ENCODE measurements at places on chromosomes 4 and X. TPM values are rescaled to one million over a fixed set of nuclear protein-coding genes. Genes with fewer than 3 reads are reported as not detected.

DNA sequence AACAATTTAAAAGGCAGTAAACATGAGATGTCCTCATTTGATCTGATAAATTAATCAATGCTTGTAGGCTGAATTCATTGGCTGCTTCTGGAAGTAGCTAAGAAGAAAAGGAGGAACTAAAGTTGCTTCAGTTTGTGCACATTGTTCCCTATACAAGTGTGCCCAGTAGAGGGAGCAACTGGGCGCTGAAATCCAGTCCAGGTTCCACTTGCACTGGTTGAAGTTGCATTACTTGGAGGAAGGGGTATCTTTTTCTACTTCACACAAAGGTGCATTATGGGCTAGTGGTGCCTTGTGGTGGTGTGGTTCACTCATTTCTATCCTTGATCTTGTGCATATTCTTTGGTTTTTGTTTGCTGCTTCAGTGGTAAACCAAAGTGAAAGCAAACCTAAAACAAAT lies 67.9 kb upstream of the SOX3 start:
- H3K4me1 ChIP-seq: no peaks in the 10 kb centered on the region
- H3K27ac ChIP-seq: no peak overlapping the region
- no peak for DNase-seq
- no peaks in the 10 kb centered on the region for H3K27me3 ChIP-seq
- no peaks in the 10 kb centered on the region for H3K36me3 ChIP-seq

DNA sequence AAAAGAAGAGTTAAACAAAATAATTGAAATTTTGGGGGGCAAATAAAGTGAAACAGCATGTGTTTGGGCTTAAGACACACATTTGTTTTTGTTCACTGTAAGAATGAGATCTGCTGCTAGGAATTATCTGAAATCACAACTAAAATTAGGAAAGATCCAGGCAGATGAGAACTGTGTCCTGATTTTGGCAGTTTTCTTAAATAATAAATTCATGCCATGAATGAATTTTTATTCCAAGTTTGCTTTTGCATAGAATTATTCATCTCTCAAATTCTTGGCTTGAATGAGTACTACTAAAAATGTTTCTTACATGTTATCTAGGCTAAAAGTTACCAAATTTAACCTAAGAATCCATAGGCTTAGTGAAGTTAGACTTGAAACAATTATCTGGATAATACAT lies 321.7 kb downstream of the ANK2 start:
- H3K36me3 ChIP-seq: no peaks in the 10 kb centered on the region
- H3K4me3 ChIP-seq: no peak overlapping the region
- DNase-seq: no peak
- H3K27ac ChIP-seq: no peak overlapping the region

- no peaks in the 10 kb centered on the region for H3K36me3 ChIP-seq
- no peak for DNase-seq
- no peak overlapping the region for H3K27ac ChIP-seq
Observed at GRCh38 chr4:7031558-7032449, 11.4 kb upstream of the TADA2B start.

- H3K36me3 ChIP-seq: no peaks in the 10 kb centered on the region
- no peaks in the 10 kb centered on the region for H3K4me1 ChIP-seq
- H3K27me3 ChIP-seq: no peaks in the 10 kb centered on the region
Observed at GRCh38 chr4:174292473-174292872, 8.8 kb downstream of the CEP44 start.

- H3K4me3 ChIP-seq: no peak overlapping the region
- H3K27me3 ChIP-seq: no peaks in the 10 kb centered on the region
- no peaks in the 10 kb centered on the region for H3K4me1 ChIP-seq
- DNase-seq: no peak
- no peaks in the 10 kb centered on the region for H3K36me3 ChIP-seq
Observed at GRCh38 chr4:120731561-120731960, 191.0 kb downstream of the PRDM5 start.

DNA sequence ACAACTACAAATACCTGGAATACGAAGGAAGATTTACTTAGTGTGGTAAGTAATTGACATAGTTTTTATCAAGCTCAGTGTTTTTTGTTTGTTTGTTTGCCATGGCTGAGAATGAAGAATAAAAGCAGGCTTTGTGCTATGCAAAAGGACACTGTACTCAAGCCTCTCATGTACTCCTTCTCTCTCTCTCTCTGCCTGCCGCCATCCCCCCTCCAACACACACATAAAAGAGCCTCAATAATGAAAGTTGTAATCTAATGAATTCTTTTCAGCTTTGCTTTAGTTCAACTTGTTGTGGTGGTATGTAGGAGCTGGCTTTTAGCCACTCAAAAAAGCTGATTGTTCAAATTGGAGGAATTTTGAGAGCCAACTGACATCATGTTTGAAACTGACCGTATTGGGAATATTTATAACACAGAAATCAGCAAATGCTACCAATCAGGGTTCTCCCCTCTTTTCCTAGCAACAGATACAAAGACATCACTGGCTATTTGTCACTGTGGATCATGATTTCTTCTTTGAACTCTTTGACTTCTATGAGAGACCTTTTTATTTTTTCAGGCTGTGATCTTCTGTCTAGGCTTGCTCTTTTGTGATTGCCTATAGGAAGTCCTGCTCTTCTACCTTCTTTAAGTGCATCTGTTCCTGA lies 1148.8 kb downstream of the RAPGEF2 start:
- no peaks in the 10 kb centered on the region for H3K27me3 ChIP-seq
- no peaks in the 10 kb centered on the region for H3K4me1 ChIP-seq
- H3K36me3 ChIP-seq: no peaks in the 10 kb centered on the region
- no peak overlapping the region for H3K27ac ChIP-seq

DNA sequence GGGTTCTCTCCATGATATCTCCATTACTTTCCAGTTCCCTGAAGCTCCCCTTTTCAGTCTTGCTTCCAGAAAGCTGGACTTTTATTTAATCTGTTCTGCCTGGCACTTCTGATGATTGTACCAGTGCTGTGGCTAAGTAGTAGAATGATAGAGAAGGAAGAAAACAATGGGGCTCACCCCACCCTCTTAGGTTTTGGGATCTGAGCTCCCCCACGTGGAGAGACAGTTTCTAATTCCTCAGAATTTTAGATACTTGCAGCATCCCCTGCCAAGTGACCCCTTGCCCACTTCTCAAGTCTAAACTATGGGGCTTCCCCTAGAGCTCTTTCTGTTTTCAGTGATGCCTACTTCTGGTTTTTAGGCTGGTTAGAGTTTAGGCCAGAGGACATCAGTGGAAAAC lies 73.9 kb downstream of the GC start:
- no peaks in the 10 kb centered on the region for H3K36me3 ChIP-seq
- no peak for DNase-seq
- H3K27ac ChIP-seq: no peak overlapping the region
- no peaks in the 10 kb centered on the region for H3K27me3 ChIP-seq
- H3K4me3 ChIP-seq: no peak overlapping the region
- H3K4me1 ChIP-seq: no peaks in the 10 kb centered on the region

GRCh38 chrX:20654596-20655106 lies 387.9 kb upstream of the RPS6KA3 start:
- no peaks in the 10 kb centered on the region for H3K27me3 ChIP-seq
- DNase-seq: no peak
- no peak overlapping the region for H3K4me3 ChIP-seq
- H3K27ac ChIP-seq: no peak overlapping the region
- H3K36me3 ChIP-seq: no peaks in the 10 kb centered on the region
- no peaks in the 10 kb centered on the region for H3K4me1 ChIP-seq

DNA sequence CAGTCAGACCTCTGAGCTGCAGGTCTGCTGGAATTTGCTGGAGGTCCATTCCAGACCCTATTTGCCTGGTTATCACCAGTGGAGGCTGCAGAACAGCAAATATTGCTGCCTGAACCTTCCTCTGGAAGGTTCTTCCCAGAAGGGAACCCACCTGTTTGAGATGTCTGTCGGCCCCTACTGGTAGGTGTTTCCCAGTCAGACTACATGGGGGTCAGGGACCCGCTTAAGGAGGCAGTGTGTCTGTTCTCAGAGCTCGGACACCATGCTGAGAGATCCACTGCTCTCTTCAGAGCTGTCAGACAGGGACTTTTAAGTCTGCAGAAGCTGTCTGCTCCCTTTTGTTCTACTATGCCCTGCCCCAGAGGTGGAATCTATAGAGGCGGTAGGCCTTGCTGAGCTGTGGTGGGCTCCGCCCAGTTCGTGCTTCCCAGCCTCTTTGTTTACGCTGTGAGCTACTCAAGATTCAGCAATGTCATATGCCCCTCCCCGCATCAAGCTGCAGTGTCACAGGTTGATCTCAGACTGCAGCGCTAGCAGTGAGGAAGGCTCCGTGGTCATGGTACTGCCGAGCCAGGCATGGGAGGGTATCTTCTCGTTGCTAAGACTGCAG lies 44.1 kb upstream of the KDR start:
- H3K27ac ChIP-seq: no peak overlapping the region
- no peak for DNase-seq
- no peaks in the 10 kb centered on the region for H3K4me1 ChIP-seq
- no peak overlapping the region for H3K4me3 ChIP-seq

GRCh38 chr4:141391771-141392170 lies 171.1 kb downstream of the ZNF330 start:
- no peak overlapping the region for H3K4me3 ChIP-seq
- no peaks in the 10 kb centered on the region for H3K36me3 ChIP-seq
- no peaks in the 10 kb centered on the region for H3K27me3 ChIP-seq

GRCh38 chr4:9611101-9611500 lies 166.9 kb downstream of the DEFB131A start:
- H3K4me3 ChIP-seq: no peak overlapping the region
- no peak for DNase-seq
- no peaks in the 10 kb centered on the region for H3K36me3 ChIP-seq
- no peak overlapping the region for H3K27ac ChIP-seq
- H3K4me1 ChIP-seq: no peaks in the 10 kb centered on the region
- H3K27me3 ChIP-seq: no peaks in the 10 kb centered on the region

DNA sequence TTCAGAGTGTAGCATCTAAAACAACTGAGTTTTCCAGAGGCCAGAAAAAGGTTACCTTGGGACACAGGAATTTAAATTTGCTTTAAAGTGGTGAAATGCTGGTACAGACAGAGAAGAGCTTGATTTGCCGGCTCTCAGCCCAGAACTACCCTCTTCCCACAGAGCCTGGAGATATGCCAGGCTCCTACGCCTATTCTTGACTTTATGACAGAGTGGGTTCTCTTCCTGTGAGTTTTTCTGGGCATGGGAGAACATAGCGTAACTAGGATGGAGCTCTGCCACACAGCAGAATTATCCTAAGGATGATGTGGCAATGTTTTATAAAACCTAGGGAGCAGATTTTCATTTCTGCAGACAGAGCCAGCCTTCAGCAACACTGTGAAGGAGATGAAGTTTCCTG lies 241.8 kb downstream of the GRIA3 start:
- DNase-seq: no peak
- H3K36me3 ChIP-seq: no peaks in the 10 kb centered on the region
- H3K4me1 ChIP-seq: no peaks in the 10 kb centered on the region
- H3K4me3 ChIP-seq: no peak overlapping the region
- no peak overlapping the region for H3K27ac ChIP-seq

DNA sequence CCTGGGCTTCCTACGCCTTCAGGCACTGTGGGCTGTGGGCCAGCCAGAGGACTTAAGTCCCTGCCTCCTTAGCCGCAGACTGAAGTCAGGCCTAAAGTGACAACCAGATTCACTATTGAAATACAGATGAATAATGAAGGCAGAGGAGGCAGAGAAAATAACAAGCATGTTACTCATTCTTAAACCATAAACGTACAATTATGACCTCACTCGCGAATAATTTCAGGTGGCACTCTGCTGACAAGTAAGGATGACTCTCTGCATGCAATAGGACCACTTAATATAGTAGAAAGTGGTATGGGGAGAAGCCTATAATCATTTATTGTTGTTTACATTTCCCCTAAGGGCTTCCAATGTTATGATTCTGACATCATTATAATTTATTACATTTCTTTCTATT lies 409.2 kb upstream of the FGF13 start:
- H3K4me1 ChIP-seq: no peaks in the 10 kb centered on the region
- H3K4me3 ChIP-seq: no peak overlapping the region
- no peak overlapping the region for H3K27ac ChIP-seq
- H3K27me3 ChIP-seq: no peaks in the 10 kb centered on the region

- no peaks in the 10 kb centered on the region for H3K4me1 ChIP-seq
- no peak overlapping the region for H3K4me3 ChIP-seq
- no peak overlapping the region for H3K27ac ChIP-seq
- H3K36me3 ChIP-seq: no peaks in the 10 kb centered on the region
Observed at GRCh38 chr4:167897116-167897515, 195.2 kb upstream of the ANXA10 start.

Gene PCYT1B
- 0.96 TPM for total RNA-seq

Gene ZNF41
- 8.8 TPM for total RNA-seq

Gene TDO2
- total RNA-seq: not detected

Gene ADH4
- total RNA-seq: 3.3 TPM

Gene TLR3
- total RNA-seq: 14.9 TPM

Gene HMX1
- not detected for total RNA-seq

Gene CT83
- not detected for total RNA-seq

Gene MAGEB17
- not detected for total RNA-seq
